ENCODE measurements at places on chromosomes 3 and 15.

DNA sequence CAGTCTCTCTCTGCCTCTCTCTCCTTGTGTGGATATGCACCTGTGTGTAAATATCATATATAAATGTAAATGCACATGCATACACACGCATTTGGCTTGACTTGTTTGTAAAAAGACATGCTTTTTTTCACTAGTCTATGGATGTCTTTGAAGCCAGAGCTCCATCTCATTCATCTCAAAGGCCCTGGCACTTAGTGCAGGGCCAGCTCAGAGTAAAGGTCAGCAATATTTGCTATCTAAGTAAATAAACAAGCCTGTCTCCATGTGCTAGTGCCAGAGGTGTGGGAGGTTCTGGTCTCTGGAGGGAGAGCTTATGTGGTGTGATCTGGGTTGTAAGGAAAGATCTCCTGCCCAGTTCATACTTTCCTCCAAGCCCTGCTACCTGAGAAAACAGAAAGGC lies 5.6 kb downstream of the CLSTN2 start:
- no peak for DNase-seq

DNA sequence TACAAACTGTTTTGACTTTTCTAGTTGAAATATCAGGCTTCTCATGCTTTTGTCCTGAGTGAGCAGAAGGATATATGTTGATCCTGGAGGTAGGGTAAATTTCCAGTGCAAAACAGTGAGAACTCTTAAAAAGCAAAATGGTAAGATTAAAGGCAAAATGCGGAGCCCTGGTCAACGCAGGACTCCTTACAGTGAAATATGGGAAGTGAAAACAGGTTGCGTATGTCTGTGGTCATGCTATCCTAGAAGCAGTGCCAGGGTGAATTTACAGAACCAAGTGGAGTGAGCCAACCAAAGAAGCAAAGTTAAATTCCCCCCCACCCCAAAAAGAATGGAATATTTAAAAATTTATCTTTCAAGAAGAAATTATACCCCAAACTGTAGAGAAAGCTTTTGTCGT lies 256.4 kb downstream of the NR2F2 start:
- no peak for DNase-seq

DNA sequence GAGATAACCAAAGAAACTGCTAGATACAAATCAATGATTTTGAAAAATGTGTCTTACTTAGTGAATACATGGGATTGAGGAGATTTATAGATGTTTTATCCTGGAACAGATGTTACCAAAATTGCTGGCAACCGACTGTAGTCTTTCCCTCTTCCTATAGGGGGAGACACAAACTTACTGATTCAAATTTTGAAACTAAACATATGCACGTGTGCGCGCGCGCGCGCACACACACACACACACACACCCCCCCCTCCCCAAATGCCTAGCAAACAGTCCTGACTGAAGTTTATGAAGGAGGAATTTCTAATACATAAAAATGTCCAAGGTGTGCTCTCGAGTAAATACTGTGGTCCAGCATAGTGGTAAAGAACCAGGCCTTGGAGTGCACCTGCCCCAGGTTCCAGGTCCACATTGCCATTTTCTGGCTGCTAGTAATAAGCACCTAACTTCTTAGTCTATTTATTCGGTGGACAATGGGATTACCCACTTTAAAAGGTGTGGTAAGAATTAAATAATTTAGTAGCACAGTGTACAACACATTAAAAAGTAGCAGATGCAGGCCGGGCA lies 18.5 kb upstream of the C3orf62 start:
- DNase-seq, result no peak

GRCh38 chr15:52448011-52448890 lies 80.4 kb downstream of the MYO5A start:
- DNase-seq, result no peak

DNA sequence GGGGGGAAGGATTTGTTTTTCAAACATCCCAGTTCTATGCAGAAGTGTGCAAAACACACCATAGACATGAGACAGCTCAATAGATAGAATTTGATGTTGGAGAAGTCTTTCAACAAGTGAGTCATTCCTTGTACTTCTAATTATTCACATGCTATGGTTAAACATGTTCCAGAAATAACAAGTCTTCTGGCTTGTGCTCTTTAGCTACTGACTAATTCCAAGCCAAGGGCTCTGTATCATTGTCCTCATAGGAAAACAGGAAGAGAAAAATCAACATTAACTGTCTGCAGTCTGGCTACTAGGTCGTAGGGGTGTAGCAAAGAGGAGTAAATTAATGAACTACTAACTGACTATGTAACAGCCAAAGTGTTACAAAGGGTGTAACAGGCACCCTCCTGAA lies 25.8 kb downstream of the LDHAL6B start:
- DNase-seq, result no peak

- no peak for DNase-seq
Measured at GRCh38 chr15:95558131-95558530, 772.4 kb upstream of the NR2F2 start.

GRCh38 chr3:142088522-142088921 lies 60.8 kb downstream of the TFDP2 start:
- DNase-seq, result no peak

- DNase-seq, result no peak
Measured at GRCh38 chr3:111285694-111286093, 214.1 kb downstream of the NECTIN3 start.

DNA sequence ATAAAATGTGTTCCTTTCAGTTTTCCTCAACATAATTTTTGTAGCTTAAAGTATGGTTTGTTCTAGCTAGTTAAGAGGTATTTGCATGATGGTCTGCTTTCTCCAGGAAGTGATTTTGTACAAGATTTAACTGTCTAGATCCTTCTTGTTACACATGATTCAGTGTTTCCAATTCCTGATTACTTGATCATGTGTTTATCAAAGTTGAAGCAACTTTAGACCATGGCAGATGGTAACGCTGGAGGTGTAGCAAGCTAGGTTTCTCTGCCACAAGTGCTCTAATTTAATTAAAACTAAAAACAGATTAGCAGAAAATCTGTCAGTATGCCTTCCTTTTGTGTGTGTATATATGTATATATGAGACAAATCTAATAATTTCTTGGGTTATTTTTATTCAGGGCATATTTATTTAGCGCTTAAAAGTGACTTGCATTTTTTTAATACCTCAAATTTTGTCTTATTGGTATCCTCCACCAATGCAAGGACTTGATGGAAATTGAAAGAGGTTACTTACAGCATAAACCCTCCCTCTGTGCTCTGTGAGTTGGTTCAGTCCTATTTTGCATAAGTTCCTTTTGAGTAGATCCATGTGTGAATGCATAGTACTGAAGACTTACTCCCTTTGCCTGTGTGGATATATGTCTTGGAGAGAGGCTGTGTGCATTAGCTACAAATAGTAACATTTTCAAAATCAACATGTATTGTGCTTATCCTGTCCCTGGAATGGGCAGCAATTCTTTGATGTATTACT lies 157.3 kb upstream of the CGNL1 start:
- DNase-seq, result no peak
